Stimulated activated CD4-positive, alpha-beta T cell treated with anti-CD3 and anti-CD28 coated beads, Interleukin-15, amount 100 ng/mL, for 1 hour (primary cell): ENCODE measurements at places on chromosomes 16 and 17.

- no peak for DNase-seq
These were observed 32.9 kb upstream of the FBXO47 start for GRCh38 chr17:39000021-39000601.

GRCh38 chr16:9091867-9092281, 430 bp downstream of the HAPSTR1 start:
- DNase-seq: no peak

GRCh38 chr17:81676906-81677305, 6.7 kb downstream of the ARL16 start:
- DNase-seq: no peak

GRCh38 chr16:3513892-3514583, 13.2 kb downstream of the CLUAP1 start:
- DNase-seq: no peak

- no peak for DNase-seq
These were observed 120.6 kb downstream of the MAP2K6 start for GRCh38 chr17:69535016-69535570.

DNA sequence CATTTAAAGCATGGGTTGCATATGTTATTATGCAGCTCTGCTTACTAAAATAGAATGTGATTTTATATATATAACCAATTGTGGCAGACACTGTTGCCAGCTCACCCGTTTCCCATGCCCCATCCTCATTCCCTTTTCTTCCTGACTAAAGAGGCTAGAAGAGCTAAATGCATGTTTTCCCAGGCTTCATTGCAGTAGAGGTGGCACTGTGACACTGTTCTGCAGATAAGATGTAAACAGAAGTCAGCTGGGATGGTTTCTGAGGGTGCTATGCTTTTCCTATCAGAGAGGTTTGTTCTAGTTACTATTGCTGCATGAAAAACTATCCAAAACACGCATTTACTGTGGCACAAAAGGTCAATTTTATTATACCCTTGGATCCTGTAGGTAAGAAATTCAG, 5.7 kb upstream of the TOB1 start:
- DNase-seq: no peak

DNA sequence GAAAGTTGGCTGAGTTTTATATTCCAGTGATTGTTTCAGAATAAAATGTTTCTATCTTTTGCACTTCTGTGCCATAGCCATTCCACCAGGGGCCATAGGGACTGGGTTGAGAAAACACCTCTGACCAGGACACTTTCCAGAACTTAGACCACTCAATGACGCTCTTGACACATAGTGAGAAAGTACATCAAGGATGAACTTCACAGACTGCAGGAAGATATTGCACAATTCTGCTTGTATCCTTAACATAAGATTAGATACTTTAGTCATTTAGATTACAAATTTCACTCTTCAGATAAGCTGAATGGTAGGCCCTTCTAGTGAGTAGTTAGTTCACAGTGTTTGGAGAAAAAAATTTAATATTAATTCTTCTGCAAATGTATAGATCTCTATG, 13.0 kb upstream of the MPHOSPH6 start:
- DNase-seq: no peak
